ENCODE measurements at places on chromosomes 13 and 19.
A peak's percentile ranks its signal among the peaks of the same experiment; 100 is the strongest.

DNA sequence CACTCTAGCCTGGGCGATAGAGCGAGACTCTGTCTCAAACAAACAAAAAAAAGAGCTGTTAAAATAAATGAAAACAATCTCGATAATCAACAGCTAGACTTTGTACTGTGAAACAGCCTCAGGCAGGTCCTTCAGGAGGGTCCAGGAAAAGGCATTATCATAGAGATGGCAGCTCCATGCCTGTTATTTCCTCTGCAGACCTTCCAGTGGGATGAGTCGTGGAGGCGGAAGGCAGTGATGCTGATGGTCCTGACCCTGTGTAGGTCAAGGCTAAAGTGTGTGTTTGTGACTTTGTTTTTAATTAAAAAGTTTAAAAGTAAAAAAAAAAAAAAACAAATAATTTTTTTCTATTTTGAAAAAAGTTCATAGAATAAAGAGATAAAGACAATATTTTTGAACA, 117.4 kb downstream of the TNFRSF19 start:
- no peak for DNase-seq

DNA sequence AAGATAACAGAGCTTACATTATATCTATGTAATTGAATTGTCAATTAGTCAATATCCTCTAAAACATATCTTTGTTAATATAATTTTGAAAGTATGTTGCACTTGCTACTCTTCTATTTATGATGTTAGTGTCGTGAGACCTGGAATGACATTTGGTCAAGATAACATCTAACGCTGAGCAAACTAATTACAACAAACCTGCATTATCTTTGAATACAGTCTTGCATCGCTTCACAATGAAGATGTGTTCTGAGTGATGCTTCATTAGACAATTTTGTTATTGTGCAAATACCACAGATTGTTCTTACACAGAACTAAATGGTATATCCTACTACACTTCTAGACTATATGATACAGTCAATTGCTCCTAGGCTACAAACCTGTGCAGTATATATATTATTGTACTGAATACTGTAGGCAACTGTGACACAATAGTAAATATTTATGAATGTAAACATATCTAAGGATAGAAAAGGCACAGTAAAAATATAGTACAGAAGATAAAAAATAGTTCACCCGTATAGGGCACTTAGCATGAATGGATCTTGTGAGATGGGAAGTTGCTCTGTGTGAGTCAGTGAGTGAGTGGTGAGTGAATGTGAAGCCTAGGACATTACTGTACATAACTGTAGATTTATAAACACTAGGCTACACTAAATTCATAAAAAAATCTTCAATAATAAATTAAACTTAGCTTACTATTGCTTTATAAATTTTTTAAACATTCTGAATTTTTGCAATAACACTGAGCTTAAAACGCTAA, 1773.8 kb downstream of the PCDH9 start:
- no peak for DNase-seq

DNA sequence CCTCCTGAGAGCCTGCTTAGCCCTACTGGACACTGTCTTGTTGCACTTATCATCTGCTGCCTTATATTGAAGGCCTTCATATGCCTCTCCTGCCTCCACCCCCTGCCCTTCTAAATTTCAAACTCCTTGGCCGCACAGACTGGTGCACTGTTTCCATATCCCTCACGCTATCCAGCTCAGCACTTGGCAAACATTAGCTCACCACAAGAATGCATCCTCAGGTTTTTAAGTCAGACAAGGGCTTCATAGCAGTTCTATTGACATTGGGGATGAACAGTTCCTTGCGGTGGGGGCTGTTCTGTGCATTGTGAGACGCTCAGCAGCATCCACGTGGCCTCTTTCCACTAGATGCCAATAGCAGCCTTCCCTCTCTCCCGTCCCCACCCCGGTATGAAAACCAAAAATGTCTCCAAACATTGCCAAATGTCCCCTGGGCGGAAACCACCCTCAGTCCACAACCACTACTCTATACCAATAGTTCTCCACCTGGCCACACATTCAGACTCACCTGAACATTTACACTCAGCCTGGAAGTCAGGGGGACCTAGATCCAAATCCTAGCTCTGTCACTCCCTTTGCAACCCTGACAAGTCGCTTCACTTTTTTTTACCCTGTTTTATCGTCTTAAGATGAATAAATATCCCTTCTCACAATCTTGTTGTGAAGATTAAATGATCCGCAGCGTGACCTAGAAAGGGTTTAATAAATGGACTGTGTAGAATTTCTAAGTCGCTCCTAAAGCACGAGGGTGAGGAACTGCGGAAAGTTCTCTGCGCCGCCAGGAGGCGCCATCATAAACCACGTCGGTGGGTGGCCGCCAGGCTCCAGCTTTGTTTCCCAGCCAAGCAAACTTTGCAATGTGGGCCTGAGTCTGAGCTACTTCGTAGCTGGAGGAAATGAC, 3.6 kb upstream of the CEACAM3 start:
- DNase-seq: peak; percentile 72

- no peak for DNase-seq
Observed at GRCh38 chr19:2699413-2700140, 2.9 kb downstream of the GNG7 start.

DNA sequence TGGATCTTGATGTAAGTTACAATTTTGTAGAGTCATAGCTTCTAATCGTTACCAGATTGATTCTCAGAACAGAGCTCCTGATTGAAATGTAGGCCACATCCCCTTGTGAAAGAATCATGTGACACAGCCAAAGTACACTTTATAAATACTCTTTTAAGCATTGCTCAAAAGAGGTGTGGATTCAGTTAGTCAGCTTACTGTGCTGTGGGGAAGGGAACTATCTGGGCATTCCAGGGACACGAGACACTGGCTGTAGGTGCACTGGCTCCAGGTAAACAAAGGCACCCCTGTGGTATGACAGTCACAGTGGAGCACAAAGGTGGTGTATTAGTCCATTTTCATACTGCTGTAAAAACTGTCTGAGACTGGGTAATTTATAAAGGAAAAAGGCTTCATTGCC, 222.8 kb downstream of the LIG4 start:
- DNase-seq: no peak

- no peak for DNase-seq
Observed at GRCh38 chr13:102033857-102034331, 368.0 kb downstream of the FGF14 start.

- no peak for DNase-seq
Observed at GRCh38 chr19:51181377-51181912, 39.3 kb downstream of the SIGLEC7 start.

GRCh38 chr19:40411958-40412499, 1.1 kb downstream of the PRX start:
- DNase-seq: no peak

DNA sequence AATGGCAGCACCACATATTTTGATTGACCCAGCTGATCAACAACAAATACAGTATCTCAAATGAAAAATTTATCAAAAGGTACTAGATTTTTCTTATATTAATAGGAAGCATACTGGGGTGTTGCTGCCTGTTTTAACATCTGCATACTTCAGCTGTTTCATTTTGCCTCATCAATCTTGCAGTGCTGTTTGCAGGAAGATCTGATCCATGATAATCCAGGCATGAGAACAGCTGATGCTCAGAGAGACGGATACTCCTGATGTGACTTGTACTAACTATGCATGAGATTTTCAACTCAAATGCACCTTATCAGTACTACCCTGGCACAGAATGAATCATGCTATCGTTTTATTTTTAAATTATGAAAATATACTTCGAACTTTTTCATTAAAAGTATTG, 2136.8 kb downstream of the PCDH9 start:
- no peak for DNase-seq

DNA sequence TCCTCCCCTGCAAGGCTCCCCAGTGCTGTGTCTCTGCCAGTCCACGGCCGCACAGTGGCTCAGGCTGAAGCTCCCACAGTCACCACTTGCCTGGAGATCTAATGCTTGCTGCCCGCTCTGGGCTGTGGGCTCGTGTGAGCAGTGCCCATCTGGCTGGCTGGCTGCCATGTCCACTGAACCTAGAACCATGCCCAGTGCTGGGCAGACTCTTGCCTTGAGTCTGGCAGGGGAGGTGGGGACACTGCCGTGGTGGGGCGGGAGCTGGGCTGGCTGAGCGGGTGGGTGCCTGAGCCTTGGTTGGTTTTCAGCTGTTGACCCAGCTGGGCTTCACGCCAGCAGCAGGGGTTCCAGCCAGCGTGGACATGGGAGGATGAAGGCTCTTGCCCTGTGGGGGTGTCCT, 52.3 kb downstream of the CRTC1 start:
- no peak for DNase-seq

GRCh38 chr19:9323557-9323918, 441 bp upstream of the ZNF559 start:
- peak; percentile 83 for DNase-seq

DNA sequence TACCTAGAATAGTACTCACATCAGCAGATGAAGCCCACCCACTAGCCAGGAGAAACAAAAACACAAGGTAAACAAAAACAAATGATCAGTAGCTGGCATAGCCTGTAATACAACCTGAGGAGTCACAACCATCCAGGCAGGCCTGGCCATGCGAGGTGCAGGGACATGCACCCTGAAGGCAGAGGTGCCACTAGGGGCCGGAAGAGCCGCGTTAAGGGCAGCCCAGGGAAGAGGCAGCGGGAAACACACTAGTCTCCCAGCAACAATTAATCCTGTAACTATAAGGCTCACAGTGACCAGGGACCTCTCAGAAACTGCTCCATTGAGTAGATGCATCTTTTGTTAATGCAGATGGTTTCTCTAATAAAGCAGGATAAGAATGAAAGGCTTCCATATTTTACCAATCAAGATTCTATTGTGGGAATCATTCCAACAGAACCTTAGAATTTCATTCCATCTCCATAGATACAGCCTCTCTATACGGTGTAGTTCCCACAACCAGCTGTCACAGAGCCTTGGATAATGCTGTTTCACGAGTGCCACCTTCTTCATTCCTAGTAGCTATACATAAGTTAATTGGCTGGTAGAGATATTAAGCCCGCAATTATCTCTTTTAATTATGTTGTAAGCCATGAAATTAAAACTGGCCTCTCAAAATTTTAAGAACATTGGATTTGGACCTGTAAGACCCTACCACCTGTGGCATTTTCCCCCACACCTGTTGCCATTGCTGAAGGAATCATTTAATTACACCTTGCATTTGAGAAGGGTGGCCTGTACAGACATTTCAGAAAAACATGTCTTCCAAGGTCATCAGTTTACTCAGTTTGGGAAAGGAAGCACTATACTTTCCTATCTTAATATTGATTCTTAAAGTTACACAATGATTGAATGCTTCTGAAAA, 28.7 kb downstream of the ANKRD10 start:
- DNase-seq: no peak

All from MV-4-11 (cell line).